ENCODE measurements at places on chromosomes 4 and X.

DNA sequence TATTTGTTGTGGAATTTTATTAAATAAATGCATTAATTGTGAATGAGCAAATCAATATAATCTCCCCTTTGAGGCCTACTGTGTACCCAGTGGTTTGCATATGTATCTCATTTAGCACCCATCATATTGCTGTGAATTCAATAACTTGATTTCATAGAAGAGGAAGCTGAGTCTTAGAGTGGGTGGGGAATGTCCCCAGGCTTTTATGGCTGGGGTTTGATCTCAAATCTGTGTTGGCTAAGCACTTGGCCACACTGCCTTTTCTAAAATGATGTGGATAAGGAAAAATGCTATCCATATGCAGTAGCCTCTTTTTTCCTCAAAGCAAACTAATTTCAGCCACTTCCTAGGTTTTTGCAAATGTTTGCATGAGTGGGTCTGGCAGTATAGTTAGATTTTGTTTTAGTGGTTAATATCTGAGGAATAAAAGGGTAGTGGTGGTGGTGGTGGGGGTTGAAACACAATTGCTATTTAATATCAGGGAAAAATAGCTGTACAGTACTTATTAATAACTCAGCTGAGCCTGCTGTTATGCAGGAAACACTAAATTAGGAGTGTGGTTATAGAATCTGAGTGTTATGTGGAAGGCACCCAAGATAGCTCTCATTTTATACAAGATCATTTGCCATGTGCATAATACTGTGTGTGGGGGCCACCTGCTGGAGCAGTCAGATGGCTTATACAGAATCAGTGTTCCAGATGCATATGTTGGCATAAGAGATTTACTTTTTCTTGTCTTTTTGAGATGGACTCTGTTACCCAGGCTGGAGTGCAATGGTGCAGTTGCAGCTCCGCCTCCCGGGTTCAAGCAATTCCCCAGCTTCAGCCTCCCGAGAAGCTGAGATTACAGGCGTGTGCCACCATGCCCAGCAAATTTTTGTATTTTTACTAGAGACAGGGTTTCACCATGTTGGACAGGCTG lies 108.0 kb downstream of the TMEM131L start:
- no peaks in the 10 kb centered on the region for H3K4me1 ChIP-seq
- peak; percentile 93 for DNase-seq
- no peaks in the 10 kb centered on the region for H3K36me3 ChIP-seq
- no peaks in the 10 kb centered on the region for H3K27me3 ChIP-seq
- no peak overlapping the region for H3K4me3 ChIP-seq

DNA sequence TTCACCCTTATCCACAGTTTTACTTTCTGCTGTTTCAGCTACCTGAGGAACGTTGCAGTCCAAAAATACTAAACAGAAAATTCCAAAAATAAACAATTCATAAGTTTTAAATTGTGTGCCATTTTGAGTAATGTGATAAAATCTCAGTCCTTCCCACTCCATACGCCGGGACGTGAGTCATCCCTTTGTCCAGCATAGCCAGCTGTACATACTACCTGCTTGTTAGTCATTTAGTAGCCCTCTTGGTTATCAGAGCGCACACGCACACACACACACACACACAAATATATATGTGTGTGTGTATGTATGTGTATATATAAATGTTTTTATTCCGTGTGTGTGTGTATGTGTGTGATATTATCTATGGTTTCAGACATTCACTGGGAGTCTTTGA lies 4.8 kb upstream of the CCSER1 start:
- H3K27ac ChIP-seq = no peak overlapping the region
- no peaks in the 10 kb centered on the region for H3K27me3 ChIP-seq
- H3K4me1 ChIP-seq = no peaks in the 10 kb centered on the region

- no peak overlapping the region for H3K4me3 ChIP-seq
- H3K27me3 ChIP-seq = no peaks in the 10 kb centered on the region
- no peak overlapping the region for H3K27ac ChIP-seq
- H3K4me1 ChIP-seq = peaks cover 13% of the 10 kb centered on the region
- no peak for DNase-seq
Measured at GRCh38 chr4:26368685-26369084, 47.9 kb downstream of the RBPJ start.

DNA sequence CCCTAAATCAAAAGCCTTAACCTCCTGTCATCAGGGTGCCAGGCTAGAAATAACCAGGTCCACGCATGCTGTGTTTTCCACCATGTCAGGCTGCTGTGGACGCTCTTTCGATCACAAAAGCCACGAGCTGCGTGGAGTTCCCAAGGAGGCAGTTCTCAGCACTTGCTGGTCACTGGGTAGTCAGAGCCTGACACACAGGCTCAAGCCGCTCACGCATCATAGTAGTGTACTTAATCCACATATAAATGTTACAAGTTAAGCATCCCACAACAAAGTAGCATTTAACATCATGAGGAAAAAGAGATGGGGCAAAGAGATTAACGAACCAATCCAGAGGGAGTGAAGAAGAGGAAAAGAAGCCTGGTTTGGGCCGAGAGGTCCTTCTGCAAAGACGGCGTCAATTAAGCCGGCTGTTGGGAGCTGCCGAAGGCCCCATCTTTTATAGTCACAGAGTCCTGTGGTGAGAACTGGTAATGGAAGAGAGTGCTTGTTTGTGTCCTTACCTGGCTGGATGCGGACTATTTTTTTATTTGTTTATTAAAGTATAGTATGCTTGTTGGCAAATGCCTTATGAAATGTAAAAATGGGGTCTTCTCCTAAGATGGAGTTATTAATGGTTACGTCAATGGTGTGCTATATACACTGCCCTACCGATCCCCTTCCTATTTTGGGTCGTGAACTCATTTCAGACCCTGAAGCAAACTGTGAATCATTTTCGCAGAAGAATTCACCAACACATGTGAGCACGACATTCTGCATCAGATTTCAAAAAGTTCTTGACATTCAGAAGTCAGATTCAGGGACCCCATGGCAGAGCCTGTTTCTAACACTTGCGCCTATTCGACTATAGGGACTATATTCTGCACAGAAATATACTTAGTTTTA lies 675 bp downstream of the PRIMPOL start:
- H3K27ac ChIP-seq = peak overlapping the region; percentile 84
- H3K4me1 ChIP-seq = peaks cover 11% of the 10 kb centered on the region
- H3K27me3 ChIP-seq = no peaks in the 10 kb centered on the region
- peak overlapping the region; percentile 58 for H3K4me3 ChIP-seq
- peak; percentile 47 for DNase-seq

DNA sequence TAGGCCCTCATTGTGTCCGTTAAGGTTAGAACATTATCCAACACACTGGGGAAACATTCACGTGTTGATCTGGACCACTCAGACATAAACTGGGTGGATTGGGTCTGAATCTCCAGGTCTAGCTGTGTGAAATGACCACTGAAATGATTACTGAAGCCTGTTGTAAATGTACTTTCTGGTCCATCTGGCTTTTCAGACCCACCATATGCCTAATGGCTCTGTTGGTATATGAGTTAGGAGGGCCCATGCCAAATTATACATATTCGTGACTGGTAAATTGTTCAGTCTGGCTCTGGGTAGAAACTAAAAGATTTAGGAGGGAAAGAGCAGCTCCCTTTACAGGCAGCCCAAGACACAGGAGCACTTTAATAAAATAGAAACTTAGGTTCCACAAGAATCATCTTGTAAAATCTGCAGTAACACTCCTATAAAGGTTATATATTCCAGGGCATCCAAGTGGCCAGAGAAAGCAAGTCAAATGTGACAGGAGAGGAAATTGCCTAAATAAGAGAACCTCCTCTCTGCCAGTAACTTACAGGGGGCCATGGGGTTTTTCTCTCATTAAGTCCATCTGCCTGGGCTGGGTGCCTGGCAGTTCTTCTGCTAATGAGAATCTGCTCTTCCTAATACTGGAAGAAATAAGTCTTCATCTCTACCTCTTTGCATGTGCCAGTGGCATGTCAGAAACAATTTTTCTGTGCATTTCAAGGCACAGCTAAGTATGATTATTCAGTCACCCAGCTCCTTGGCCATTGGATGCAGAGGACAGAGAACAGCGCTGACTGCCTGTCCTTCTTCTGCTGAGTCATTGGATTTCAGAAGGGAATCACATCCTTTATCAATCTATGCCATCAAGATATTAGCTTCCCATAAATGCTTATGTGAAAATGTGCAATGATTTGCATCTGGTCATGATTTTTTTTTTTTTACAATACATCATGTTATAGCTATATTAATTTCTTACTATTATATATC lies 112.6 kb downstream of the GLRA2 start:
- no peaks in the 10 kb centered on the region for H3K36me3 ChIP-seq
- no peak overlapping the region for H3K4me3 ChIP-seq
- no peaks in the 10 kb centered on the region for H3K27me3 ChIP-seq
- no peak for DNase-seq
- H3K4me1 ChIP-seq = no peaks in the 10 kb centered on the region

- no peaks in the 10 kb centered on the region for H3K27me3 ChIP-seq
- H3K36me3 ChIP-seq = peaks cover 1% of the 10 kb centered on the region
- H3K4me1 ChIP-seq = no peaks in the 10 kb centered on the region
- H3K4me3 ChIP-seq = no peak overlapping the region
- H3K27ac ChIP-seq = no peak overlapping the region
- peak; percentile 11 for DNase-seq
Measured at GRCh38 chrX:119784747-119785446, 6.5 kb downstream of the RPL39 start.

GRCh38 chr4:3303923-3304710 lies 11.3 kb downstream of the RGS12 start:
- no peak overlapping the region for H3K4me3 ChIP-seq
- no peak overlapping the region for H3K27ac ChIP-seq
- H3K4me1 ChIP-seq = peaks cover 19% of the 10 kb centered on the region
- no peaks in the 10 kb centered on the region for H3K27me3 ChIP-seq
- H3K36me3 ChIP-seq = no peaks in the 10 kb centered on the region

DNA sequence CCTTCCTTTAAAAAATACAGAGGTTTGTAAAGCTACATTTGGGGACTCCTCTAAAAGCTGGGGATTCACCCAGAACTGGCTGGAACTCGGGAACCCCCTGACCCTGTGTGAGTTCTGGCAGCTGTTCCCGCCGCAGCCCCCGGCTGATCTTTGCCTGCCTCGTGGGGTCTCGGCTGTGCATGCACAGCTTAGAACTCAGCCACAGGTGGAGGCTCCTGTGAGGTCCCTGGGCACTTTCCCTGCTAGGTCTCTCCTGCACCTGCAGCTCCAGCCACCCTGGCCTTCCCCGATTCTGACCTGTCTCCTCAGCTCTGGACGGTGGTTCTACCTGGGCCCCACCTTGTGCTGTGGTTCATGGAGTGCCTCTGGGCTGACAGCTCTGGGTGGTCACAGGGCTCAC lies 48.6 kb upstream of the HGFAC start:
- H3K36me3 ChIP-seq = no peaks in the 10 kb centered on the region
- no peaks in the 10 kb centered on the region for H3K4me1 ChIP-seq
- H3K27me3 ChIP-seq = no peaks in the 10 kb centered on the region
- no peak for DNase-seq
- H3K27ac ChIP-seq = no peak overlapping the region

GRCh38 chr4:139470997-139471665 lies 17.2 kb downstream of the RAB33B start:
- H3K27ac ChIP-seq = no peak overlapping the region
- H3K36me3 ChIP-seq = peaks cover 2% of the 10 kb centered on the region
- H3K4me1 ChIP-seq = no peaks in the 10 kb centered on the region
- no peaks in the 10 kb centered on the region for H3K27me3 ChIP-seq
- DNase-seq = no peak
- H3K4me3 ChIP-seq = no peak overlapping the region

GRCh38 chr4:93263166-93263565 lies 565.4 kb upstream of the ATOH1 start:
- no peaks in the 10 kb centered on the region for H3K36me3 ChIP-seq
- H3K27ac ChIP-seq = no peak overlapping the region
- no peaks in the 10 kb centered on the region for H3K27me3 ChIP-seq
- no peaks in the 10 kb centered on the region for H3K4me1 ChIP-seq

GRCh38 chr4:118915468-118915867 lies 26.8 kb downstream of the SYNPO2 start:
- no peaks in the 10 kb centered on the region for H3K36me3 ChIP-seq
- H3K4me1 ChIP-seq = peaks cover 3% of the 10 kb centered on the region
- no peak overlapping the region for H3K4me3 ChIP-seq
- DNase-seq = no peak
- no peak overlapping the region for H3K27ac ChIP-seq

DNA sequence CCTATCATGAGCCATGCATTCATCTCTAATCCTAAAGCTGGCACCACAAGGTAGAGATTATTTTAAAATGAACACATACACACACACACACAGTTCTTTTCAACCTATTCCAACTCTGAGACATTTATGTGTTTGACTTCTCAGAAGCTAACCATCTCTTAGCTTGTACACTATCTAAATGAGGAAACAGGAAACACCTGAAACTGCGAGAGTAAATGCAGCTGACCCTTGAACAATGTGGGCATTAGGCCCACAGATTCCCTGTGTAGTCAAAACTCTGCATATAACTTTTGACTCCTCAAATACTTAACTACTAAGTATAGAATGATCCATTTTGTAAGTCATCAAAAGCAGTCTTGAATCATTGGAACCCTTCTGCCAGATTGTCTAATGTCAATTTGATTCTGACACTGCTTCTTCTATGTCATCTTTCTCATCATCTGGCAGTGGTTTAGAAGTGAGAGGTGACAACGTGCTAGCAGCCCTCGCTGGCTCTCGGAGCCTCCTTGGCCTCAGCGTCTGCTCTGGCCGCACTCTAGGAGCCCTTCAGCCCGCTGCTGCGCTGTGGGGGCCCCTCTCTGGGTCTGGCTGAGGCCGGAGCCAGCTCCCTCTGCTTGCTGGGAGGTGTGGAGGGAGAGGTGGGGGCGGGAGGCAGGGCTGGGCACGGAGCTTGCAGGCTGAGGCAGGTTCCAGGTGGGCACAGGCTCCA lies 21.4 kb upstream of the IL15 start:
- no peaks in the 10 kb centered on the region for H3K4me1 ChIP-seq
- H3K4me3 ChIP-seq = no peak overlapping the region
- H3K36me3 ChIP-seq = no peaks in the 10 kb centered on the region
- no peaks in the 10 kb centered on the region for H3K27me3 ChIP-seq
- no peak for DNase-seq
- H3K27ac ChIP-seq = no peak overlapping the region

DNA sequence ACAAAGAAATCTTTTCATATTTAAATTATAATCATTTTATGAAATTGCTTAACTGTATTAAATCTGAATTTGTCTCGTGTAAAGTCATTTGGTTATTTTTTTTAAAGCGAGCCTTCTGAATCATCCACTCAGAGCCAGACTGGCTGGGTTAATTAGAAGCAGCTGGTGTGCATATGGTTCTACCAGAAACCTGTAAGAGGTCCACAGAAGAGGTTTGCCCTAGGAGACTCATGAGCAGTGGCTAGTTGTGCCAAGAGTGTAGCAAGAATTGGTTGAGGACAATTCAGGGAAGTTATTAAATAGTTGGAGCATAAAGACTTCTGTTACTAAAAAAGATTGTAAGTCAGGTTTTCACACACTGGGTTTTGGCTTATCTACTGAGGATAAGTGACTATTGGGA lies 267.4 kb downstream of the IL1RAPL2 start:
- no peak overlapping the region for H3K4me3 ChIP-seq
- H3K27me3 ChIP-seq = no peaks in the 10 kb centered on the region
- no peaks in the 10 kb centered on the region for H3K4me1 ChIP-seq
- H3K27ac ChIP-seq = no peak overlapping the region

GRCh38 chrX:20372533-20372932 lies 105.8 kb upstream of the RPS6KA3 start:
- H3K27me3 ChIP-seq = no peaks in the 10 kb centered on the region
- H3K27ac ChIP-seq = no peak overlapping the region
- no peak for DNase-seq
- no peaks in the 10 kb centered on the region for H3K4me1 ChIP-seq
- no peaks in the 10 kb centered on the region for H3K36me3 ChIP-seq

GRCh38 chr4:187059021-187059420 lies 335.4 kb upstream of the FAT1 start:
- H3K4me3 ChIP-seq = no peak overlapping the region
- DNase-seq = no peak
- no peaks in the 10 kb centered on the region for H3K27me3 ChIP-seq
- H3K27ac ChIP-seq = no peak overlapping the region
- H3K4me1 ChIP-seq = no peaks in the 10 kb centered on the region

- H3K27ac ChIP-seq = no peak overlapping the region
- H3K4me1 ChIP-seq = no peaks in the 10 kb centered on the region
- H3K4me3 ChIP-seq = no peak overlapping the region
- no peaks in the 10 kb centered on the region for H3K27me3 ChIP-seq
Measured at GRCh38 chr4:69759189-69759604, 1.2 kb downstream of the SULT1B1 start.
